ENCODE measurements at places on chromosomes 11 and 22.
A peak's percentile ranks its signal among the peaks of the same experiment; 100 is the strongest.

DNA sequence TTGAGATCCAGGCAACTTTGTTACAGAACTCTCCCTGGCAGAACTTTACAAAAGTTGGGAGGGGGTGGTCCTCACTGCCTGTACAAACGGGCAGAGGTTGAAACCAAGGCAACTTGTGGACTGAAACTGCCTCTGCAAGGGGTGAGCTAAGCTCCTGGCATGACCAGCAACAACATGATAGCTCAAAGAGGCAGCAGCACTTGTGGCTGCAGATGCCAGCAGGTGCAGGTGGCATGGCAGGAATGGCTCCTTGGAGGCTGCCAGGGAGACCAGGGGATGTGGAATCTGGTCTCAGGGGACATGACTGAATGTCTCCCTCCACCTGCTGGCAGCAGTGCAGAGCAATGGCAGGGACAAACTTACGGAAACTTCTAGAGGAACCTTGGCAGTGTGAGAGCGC, 38.8 kb upstream of the PHF21A start:
- no peak for DNase-seq

DNA sequence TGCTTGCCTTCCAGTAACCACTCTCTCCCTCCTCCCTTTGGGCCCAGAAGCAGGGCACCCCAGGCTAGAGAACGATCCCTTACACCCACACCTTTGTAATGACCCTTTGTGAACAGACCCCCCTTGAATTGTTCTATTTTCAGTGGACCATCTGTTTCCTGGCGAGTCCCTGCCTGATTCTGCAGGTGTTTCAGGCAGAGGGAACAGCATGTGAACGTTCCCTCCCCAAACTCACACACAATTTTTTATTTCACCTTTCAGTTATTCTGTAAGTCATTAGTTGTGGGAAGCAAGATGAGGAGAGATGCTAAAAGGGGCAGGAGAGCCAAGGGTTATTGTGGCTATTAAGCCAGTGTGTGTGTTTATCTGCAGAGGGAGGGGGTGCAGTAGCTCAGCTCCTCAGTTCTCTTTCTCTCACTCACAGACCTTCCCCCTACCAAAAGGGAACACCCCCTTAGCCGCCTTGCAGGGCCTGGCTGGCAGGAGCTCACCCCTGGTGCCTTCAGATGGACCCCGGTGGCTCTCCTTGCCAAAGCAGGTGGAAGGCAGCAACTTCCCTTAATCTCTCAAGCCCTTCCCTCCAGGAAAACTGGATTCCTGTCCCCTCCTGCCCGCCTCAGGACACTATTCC, 64.8 kb upstream of the SPON1 start:
- no peak for DNase-seq

- no peak for DNase-seq
These were observed 5.1 kb downstream of the CHKA start for GRCh38 chr11:68116126-68116525.

DNA sequence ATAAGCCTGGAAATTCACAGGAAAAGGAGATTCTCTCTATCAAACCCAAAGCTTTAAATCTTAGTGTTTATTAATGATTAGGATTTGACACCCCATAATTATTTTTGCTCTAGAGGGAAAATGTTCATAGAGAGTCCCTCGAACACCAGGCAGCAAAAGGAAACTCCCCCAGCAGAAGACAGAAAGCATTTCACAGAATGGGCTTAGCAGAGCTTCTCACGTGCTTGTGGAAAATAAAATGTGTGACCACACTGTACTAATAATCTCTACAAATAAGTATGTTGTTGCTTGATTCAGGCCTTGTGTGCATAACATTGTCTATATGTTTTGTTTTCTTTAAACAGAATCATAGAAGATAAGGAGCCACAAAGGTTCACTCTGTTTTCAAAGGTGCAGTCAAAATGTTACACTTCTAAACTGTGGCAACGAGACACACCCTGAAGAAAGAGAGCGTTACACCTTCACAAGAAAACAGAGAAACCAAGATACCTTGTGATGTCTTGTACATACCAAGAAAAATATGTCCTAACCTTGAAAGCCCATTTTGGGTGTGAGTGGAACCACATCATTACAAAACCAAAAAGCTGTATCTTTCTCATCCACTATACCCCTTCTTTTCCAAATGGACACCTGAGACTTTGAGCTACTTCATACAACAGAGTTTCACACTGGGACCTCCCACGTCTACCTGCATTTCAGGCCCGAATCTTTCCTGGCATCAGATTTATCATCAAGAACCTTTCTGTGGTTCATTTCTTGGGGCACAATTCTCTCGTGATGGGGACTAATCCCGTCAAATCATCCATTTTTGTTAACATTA, 282.5 kb downstream of the ETS1 start:
- no peak for DNase-seq

DNA sequence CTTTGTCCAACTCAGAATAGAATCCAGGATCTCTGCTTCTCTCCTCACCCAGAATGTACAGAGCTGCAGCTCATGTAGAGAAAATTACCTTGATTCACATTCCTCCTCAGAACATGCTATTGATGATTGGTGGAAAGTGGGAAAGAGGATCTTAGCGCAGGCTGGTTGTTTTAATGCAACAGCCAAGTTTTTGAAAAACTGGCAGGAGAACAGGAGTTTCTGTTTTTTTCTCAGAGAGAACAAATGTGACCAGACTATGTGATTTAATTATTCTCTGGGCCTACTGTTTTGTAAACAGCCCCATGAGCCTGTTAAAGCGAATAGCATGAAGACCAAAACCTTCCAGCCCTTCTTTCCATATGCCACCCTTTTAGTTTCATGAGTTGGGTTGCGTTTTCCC, 19.1 kb upstream of the IL18BP start:
- no peak for DNase-seq

GRCh38 chr11:59918480-59918879, 19.8 kb upstream of the OOSP1 start:
- DNase-seq: no peak

GRCh38 chr11:47991894-47992293, 11.5 kb downstream of the PTPRJ start:
- DNase-seq: no peak

- no peak for DNase-seq
These were observed 66.9 kb downstream of the LRRC4C start for GRCh38 chr11:41392596-41392995.

DNA sequence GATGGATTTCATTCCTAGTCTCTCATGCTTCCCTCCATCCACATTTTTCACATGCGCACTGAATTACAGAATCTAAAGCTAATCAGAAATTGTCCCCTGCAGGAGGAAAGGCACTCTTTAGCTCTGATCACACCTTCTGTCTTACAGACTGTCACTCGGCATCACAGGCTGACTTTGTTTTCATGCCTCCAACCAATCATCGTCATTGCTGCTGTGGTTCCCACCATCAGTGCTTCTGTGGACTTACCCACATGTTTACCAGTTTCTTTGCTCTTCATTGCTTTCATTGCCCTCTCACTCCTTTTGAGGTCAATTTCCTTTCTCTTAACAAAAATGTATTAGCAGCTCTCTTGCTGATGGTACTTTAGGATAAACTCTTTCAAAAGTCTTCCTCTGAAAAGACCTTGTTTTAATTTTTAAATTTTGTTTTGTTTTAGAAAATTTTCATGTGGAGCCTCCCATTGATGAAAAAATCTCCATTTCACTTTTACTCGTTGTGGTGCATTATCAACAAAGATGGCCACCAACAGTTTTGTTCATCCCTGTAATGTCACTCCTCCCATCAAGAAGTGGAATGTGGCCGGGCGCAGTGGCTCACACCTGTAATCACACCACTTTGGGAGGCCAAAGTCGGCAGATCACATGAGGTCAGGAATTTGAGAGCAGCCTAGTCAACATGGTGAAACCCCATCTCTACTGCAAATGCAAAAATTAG, 20.2 kb upstream of the TREH start:
- DNase-seq: no peak

DNA sequence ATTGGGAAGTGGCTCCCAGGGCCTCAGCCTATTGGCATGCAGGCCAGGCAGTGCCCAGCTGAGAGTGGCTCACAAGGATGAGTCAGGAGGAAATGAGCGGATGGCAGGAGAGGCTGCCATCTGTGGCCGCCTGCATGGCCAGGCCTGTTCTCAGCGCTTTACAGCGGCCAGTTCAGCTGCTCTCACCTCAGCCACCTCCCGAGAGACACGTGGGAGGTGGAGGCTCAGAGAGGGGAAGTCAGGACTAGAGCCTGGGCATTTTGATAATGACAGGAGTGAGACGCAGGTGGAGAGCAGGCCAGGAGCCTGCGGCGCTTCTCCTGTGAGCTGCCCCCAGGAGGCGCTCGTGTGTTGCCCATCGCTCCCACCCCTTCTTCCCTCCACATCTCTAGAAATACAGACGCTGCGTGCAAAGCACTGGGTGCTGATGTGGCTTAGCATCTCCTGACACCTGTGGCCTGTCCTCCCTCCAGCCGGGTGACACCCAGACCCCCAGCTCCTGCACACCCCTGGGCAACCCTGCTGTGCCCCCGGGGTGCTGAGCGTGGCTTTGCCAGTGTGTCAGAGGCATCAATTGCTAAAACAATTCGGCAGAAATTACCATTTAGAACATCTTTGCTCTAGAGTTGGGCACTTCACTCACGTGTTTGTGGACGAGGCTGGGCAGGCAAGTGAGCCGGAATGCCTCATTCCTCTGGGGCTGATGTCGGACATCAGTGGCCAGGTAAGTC, 21.4 kb upstream of the PANX2 start:
- peak; percentile 94 for DNase-seq

GRCh38 chr22:26174280-26174679, 5.0 kb downstream of the SEZ6L start:
- no peak for DNase-seq

DNA sequence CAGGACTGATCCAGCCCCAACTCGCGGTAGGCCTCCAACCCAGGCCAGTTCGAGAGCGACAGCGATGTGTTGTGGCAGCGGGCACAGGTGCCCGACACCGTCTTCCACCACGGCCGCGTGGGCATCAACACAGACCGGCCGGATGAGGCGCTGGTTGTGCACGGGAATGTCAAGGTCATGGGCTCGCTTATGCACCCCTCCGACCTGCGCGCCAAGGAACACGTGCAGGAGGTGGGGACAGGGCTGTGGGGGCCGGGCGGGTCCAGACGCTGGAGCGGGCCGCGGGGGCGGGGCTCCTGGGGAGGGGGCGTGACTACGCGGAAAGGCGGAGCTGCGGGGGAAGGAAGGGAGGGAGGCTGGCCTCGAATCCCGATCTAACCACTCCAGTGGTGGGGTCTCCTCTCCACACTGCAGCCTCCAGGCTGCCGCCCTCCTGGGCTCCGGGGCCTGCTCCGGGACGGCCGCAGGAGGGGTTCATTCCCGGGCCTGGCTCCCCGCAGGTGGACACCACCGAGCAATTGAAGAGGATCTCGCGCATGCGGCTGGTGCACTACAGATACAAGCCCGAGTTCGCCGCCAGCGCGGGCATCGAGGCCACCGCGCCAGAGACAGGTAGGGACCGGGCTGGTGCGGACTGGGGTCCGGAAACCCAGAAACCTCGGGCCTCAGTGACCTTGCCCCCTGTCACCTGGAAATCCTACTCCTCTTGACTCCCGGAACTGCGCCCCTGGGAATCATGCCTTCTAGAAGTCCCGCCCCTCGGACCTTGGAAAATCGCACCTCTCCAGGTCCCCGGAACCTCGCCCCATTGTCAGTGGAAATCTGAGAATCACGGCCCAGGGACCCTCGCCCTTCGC, 14.9 kb downstream of the TMEM258 start:
- peak; percentile 67 for DNase-seq

GRCh38 chr22:37672206-37672919, 3.1 kb upstream of the LGALS1 start:
- DNase-seq: no peak

DNA sequence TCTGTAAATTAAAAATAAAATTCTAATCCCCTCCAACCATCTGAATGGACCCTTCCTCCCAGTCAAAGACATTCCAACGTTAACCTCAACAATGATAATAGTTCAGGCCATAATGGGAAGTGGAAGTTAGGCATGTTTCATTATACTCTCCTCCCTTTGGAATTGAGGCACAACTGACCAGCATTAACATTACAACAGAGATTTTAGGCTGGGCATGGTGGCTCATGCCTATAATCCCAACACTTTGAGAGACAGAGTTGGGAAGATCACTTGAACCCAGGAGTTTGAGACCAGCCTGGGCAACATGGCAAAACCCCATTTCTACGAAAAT, 2.4 kb upstream of the CTSF start:
- DNase-seq: no peak

- no peak for DNase-seq
These were observed 234.5 kb downstream of the CEP164 start for GRCh38 chr11:117562136-117562535.

- no peak for DNase-seq
These were observed 240.3 kb downstream of the FAM76B start for GRCh38 chr11:95549301-95549700.

DNA sequence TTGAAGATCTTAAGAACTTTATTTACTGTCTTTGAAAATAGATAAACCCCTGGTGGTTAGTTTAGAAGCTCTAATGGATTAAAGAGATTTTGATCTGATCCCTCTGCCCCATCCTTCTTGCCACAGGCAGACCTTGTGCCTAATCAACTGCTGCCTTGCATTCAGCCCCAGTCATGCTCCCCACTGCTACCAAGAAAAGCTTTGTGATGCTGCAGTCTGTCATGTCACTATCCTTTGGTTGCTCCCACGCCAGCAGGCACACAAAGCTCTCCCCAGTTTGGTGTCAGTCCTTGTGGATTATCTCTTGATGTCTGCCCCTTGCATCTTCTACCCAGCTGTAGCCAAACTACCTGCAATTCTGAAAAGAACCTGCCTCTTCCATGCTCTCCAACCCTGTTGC, 112.2 kb downstream of the MTNR1B start:
- DNase-seq: no peak

DNA sequence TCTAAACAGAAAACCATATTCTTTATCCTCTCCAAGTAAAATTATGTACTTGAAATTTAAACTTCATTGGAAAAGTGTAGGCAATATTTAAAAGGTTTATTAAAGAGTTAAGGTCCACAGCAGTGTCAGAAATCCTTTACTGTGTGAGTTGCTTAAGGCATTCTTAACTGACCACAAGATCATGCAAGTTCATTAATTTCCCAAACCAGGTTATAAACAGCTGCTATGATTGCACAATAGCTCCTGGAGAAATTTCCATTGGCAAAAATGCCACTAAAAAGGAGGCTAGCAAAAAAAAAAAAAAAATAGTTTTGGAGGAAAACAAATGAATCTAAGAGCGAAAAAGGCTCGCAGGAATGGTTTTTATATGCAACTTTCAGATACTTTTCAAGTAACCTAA, 106.2 kb downstream of the ETS1 start:
- DNase-seq: no peak

Data from GM12891 (cell line).